ENCODE measurements at places on chromosomes 1 and 21. TPM values are rescaled to one million over a fixed set of nuclear protein-coding genes. Genes with fewer than 3 reads are reported as not detected.
A peak's percentile ranks its signal among the peaks of the same experiment; 100 is the strongest.

DNA sequence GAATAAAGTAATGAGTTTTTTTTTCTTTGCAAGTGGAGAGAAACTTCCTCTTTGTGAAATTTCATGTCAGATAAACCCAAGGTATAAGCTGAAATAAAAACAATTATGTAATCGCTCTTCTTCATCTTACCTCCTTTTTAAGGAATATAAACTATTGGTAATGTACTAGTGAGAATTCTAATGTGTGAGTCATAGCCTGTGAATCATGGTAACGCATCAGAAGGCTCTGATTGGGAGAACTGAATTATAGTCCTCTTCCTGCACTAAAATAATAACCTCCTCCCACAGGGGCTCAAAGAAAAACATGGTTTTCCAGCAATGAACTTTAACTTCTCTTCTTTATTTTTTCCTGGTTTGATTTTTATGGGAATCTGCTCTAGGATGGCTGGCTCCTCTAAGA, 57.1 kb upstream of the COX20 start:
- DNase-seq, result peak; percentile 6

GRCh38 chr1:194903524-194903923, 1704.7 kb downstream of the KCNT2 start:
- DNase-seq, result no peak

- no peak for DNase-seq
These were observed 11.4 kb downstream of the WNT2B start for GRCh38 chr1:112520166-112520565.

DNA sequence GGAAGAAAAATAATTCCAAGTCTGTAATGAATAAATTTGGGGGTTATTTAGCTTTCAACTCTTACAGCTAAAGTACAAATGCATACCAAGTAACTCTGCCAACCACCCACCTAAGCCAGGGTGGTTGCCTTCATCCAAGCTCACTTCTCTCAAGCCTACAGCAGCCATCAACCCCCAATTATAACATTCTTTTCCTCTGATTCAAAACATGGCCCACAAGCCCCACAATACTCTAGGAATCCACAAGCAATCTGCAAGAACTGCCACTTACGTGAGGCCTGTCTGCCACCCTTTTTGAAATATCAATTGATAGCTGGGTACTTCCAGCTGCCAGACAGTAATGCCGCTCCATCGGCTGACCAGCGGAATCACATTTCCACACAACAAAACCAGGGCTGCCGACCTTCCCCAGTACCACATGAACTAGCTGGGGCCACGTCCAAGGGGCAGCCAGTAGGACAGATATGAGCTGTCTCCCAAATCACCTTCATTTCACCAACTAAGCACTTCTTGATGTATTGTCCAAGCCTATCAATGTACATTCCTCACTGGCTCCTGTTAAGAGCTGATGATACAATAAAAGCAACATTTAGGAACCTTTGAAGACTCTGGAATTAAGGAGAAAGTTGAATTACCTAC, 3.2 kb downstream of the LBR start:
- DNase-seq, result no peak

DNA sequence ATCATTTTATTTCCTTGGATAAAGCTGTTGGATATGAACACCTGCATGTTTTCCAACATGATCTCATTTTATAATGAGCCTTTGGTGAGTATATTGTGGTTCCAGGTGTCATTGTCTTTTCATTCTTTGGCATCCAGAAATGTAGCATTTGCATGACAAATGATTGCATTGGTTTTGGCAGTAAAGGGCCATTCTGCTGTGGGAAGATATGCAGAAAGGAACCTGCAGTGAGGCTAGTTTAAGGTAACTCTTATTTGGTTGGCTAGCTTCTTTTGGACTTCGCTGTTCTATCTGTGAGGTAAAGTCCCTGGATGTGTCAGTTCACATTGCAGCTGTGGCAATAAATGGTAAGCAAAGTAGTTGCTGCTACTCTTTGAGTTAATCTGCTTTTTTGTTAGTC, 343.0 kb downstream of the AMY1C start:
- DNase-seq, result no peak

DNA sequence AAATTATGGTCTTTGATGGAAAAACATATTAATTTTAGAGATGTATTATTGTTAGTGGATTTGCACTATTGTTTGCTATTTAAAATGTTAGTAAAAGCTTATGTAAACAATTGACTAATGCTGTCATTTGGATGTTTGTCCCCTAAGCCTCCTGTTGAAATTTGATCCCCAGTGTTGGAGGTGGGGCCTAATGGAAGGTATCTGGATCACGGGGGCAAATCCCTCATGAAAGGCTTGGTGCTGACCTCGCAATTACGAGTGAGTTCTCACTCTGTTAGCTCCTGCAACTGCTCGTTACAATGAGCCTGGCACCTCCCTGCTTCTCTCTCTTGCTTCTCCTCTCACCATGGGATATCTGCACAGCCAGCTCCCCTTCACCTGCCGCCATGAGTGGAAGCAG, 14.3 kb downstream of the TMEM35B start:
- DNase-seq, result no peak

Gene TNFRSF18
- polyA plus RNA-seq, result 4.6 TPM
